ENCODE measurements at places on chromosomes 11 and 22.

- no peak for DNase-seq
Measured at GRCh38 chr22:19701420-19702145, 12.7 kb upstream of the SEPTIN5 start.

GRCh38 chr11:17411418-17411817, 23.0 kb upstream of the KCNJ11 start:
- DNase-seq = no peak

DNA sequence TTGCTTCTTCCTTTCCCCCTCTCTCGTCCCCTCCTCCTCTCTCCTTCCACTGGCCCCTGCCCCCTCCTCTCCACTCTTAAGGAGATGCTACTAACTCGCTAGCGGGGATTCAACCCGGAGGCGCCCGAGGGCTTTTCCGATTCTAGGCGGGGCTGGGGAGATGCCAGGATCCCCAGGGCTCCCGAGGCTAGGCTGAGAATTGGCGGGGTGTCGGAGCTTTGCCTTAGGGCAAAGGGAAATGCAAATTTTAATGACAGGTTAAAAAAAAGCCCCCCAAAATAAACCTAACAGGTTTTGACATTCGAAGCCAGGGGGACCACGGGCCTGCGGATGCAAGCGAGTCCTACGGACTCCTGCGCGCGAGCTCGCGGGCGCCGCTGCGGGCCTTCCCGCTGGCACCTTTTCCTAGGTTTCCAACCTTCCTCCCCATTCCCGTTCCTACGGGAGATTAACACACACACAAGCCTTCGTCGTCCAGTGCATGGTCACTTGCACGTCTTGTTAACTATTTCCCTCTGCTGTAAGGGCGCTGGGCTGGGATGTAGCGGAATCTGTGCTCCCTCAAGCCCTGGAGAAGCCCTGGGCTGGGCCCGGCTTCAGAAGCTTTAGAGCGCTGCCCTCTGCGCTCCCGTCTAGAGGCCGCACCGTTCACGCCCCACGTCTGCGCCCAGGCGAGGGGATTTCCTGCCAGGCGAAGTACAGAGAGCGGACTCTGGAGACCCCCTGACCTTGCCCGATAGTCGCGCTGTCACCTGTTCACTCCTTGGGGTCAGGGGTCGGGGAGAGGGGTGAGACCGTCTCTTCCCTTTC, 729 bp upstream of the ALX4 start:
- no peak for DNase-seq

GRCh38 chr22:48749555-48750227, 1078.0 kb downstream of the BRD1 start:
- DNase-seq = no peak

- DNase-seq = no peak
Measured at GRCh38 chr11:134521001-134521400, 109.0 kb upstream of the B3GAT1 start.

- DNase-seq = peak; percentile 46
Measured at GRCh38 chr11:57144531-57145320, 37.0 kb upstream of the LRRC55 start.

GRCh38 chr22:26170795-26171580, 1.7 kb downstream of the SEZ6L start:
- DNase-seq = peak; percentile 26

GRCh38 chr11:10459029-10459970, 4.2 kb downstream of the AMPD3 start:
- no peak for DNase-seq

- no peak for DNase-seq
Measured at GRCh38 chr22:44411226-44412135, 86.6 kb downstream of the RTL6 start.

DNA sequence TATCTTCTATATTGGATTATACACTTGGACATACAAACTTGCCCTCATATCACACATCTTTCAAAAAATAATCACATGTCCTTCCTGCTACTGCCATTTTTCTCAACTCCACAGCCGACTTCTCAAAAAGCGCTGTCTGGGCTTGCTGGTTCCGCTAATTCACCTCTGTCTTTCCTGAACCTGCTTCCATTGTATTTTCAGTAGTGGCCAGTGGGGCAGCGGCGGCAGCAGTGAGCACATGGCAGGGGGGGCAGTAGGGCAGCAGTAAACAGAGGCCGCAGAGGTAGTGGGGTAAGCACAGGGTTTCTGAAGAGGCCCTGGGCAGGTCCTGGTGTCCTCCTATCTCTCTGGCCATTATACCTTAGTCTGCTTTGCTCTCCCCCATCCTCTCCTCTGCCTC, 126.3 kb downstream of the RRAS2 start:
- DNase-seq = no peak

GRCh38 chr11:1643146-1643690, 13.6 kb downstream of the KRTAP5-5 start:
- no peak for DNase-seq

DNA sequence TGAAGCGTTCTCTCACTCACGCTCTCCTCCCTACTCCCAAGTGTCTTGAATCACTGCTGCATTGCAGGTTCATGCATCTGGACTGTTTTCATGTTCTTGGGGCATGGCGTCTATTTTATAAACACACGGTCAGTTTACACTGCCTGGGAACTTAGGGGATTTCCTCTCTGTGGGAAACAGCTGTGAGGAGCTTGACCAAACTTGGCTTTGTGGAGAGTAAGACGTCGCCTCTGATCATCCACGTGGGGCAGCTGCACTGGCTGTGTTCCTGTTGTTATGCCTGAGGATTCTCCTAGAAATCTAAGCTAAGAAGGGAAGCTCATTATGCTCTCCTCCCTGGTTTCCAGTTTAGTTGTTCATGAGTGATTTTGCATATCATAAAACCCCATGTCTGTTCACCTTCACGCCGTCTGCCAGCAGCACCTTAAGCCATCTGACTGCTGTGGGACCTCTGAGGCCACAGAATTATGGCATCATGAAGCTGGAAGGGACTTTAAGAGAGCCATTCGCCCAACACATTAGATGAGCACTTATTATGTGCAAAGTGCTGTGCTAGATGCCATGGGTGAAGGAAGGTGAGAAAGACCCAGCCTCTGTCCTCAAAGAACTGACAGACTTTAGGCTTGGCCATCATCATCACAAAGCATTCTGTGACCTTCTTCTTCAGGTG, 38.8 kb upstream of the POU2AF1 start:
- no peak for DNase-seq

GRCh38 chr11:61580271-61580888, 496 bp downstream of the SYT7 start:
- DNase-seq = no peak

GRCh38 chr11:19436932-19437331, 196.2 kb upstream of the E2F8 start:
- no peak for DNase-seq

DNA sequence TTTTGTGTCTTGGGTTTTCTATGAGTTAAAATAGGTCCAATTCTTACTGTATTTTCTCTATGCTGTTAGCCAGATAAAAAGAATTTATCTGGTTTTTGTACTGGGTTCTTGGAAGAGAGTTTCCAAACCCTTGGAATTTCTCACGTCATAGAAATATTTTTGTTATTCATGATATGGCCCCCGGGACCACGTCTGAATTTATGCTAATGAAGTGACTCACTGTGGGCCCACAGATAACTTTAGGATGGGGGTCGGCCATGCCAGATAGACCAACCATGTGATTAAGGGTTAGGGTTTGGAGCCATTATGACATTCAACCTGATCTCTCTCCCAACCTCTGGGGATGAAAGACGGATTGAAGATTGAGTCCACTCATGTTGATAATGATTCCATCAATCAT, 35.6 kb upstream of the DDI1 start:
- no peak for DNase-seq

GRCh38 chr11:134513585-134514120, 101.6 kb upstream of the B3GAT1 start:
- DNase-seq = no peak

- DNase-seq = no peak
Measured at GRCh38 chr11:69489031-69489745, 7.7 kb downstream of the LINC01488 start.

DNA sequence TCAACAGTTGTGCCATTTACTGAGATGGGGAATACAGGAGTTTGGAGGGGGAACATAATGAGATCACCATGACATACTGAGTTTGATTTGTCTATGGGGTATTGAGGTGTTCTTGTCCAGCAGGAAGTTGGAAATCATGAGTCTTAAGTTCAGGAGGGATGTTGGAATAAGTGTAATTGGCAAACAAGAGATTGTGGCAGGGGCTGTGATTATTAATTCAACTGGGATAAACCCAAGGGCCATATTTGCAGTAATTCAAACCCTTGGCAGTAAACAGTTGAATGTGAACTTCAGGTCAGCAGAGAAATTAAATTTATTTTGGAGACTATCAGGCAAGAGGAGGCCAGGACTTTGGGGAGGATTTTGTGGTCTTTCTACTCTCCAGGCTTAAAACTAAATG, 33.4 kb downstream of the ADM start:
- no peak for DNase-seq

- no peak for DNase-seq
Measured at GRCh38 chr11:79352349-79352703, 88.5 kb downstream of the TENM4 start.

- peak; percentile 59 for DNase-seq
Measured at GRCh38 chr22:26174280-26174679, 5.0 kb downstream of the SEZ6L start.

DNA sequence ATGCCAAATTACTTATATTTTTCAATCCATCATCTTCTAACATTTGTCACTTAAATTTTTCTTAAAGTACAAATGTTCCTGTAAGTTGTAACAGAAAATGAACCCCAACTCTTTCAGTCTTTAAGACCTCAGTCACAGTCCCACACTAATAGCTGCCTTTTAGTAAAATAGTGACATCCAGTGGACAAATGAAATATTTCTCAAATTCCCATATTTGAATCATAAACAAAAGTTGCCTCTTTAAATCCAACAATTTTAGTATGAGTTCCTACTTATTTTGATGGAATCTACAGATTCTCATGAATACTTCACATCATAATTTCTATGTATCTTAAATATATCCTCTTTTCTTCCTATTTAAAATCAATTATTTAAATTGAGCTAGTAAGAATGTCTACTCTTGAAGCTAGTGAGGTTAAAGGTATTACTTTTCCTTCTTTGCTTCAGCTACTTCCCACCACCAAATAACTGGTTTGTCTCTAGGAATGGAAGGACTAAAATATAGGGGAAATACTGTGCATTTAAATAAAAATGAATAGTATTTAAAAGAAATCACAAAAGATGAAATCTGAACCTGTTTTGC, 9.2 kb downstream of the LIN7C start:
- no peak for DNase-seq

DNA sequence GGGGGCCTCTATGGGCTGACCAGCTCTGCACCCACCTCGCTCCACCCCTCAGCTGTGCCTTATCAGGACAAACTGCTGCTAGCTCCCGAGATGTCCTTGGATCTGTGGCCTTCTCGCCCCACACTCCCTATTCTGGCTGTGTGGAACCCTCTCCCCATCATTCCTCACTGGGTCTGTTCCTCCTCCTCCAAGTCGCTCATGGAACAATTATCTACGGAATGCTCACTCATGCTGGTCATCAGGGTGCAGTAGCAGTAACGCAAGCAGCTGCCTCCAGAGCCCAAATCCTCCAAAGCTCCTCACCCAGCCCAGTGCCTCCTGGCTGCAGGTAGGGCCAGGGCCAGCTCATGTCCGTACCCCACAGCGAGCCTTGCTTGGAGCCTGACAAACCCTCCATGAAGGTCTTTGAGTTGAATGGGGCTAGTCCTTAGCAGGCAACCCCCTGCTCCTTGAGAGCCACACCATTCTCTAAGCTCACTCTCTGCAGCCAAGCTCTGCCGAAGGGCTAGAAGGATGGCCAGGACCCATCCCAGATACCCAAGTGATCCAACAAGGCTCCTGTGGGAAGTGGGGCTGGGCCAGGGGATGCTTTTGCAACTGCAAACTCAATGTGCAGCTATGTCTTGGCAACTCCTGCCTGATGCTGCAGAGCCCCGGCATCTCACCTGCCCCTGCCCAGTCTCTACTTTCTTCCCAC, 977.8 kb downstream of the TBC1D22A start:
- DNase-seq = no peak

DNA sequence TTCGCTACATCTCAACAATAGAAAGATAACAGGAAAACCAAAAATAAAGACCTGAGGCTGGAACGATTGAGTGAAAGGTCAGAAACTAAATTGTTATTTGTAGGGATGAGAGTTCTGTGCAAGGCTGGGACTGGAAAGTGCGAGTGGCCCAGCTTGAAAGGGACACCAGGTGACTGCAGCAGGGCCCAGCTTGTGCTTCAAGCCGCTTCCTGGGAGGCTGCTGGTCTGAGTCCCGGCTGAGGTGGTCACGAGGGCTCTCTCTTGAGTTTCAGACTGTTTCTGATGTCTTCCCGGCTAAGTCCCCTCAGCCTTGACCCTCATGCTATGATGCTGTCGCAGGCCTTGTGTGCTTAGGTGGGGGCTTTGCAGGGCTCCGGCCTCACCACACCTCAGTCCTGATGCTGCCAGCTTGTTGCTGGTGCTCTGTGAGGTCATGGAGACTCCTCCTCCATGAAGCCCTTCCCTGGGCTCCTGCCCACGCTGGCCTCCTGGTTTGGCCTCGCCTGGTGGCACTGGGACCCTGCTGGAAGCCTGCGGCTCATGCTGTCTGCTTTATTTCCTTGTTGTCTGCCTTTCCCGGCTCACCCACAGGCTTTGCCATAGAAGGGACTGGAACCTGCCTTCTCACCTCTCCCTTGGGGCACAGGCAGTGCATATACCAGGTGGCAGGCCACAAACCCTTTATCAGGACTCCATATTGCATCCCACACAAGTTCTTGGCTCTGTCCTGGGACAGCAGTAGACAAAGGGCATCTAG, 4.0 kb downstream of the BANF1 start:
- DNase-seq = no peak

GRCh38 chr11:127055236-127055635, 54.7 kb upstream of the KIRREL3 start:
- no peak for DNase-seq

DNA sequence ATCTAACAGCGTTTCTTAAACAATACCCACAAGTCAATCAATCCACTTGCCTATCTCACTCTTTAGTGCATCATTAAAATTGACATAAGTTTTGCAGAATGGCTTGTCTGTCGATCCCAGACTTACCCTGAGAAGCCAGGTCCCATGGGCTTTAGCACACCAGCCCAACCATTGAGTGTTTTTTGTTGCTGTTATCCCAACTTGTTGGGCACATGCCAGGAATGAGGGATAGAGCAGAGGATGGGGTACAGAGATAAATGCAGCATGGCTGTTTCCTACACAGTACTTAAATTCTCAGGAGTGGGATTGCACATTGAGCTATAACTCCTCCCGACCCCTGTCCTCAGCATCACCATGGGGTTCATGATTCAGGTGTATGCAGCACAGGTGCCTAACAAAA, 64.2 kb upstream of the RASSF10 start:
- DNase-seq = peak; percentile 26

- DNase-seq = no peak
Measured at GRCh38 chr22:29641700-29642330, 38.4 kb downstream of the NF2 start.

- DNase-seq = no peak
Measured at GRCh38 chr11:92771701-92772100, 197.8 kb upstream of the MTNR1B start.
